ENCODE measurements at places on chromosomes 1 and 21.

GRCh38 chr1:76122271-76122670, 47.7 kb downstream of the ST6GALNAC3 start:
- DNase-seq, result no peak

GRCh38 chr1:36918604-36919003, 115.7 kb downstream of the GRIK3 start:
- DNase-seq, result no peak

GRCh38 chr1:40634901-40635655, 30.4 kb downstream of the RIMS3 start:
- no peak for DNase-seq

DNA sequence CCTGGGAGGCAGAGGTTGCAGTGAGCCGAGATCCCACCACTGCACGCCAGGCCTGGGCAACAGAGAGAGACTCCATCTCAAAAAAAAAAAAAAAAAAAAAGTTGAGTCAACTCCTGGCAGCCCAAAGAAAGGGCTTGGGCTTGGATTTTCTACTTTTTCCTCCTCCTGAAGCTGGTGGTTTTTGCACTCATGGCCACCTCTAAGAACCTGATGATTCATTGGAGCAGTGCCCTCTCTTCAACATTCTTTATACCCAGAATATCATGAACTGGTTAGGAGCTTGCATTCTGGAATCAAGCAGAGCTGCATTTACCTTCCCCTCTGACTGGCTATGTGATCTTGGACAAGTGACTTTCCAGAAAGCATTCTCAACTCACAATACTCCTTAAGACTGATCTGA, 3.5 kb upstream of the ACTA1 start:
- no peak for DNase-seq

DNA sequence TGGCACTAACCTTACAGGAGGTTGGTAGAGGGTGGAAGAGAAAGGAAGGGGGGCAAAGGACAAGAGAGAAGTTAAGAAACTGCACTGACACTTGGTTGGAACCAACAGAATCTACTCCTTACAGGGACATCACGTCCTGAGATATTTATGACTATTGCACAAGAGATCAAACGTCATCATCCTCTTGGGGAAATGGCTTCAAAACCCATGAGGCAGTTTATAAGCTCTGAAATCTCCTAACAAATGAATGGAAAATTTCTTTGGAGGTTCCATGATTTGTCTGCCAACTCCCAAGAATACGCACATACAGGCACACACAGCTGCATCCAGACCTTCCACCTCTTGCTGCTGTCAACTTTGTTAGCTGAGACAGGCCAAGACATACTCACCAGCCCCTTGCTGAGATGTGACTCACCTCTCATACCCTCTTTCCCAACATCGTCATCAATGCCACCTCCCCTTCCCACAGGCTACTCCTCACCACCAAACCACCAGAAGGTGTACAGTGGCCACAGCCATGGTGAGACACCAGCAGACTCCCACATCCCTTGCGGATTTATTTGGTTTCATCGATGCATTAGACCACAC, 135.5 kb downstream of the SETD4 start:
- DNase-seq, result no peak

- DNase-seq, result no peak
Measured at GRCh38 chr1:3992103-3992556, 92.1 kb upstream of the C1orf174 start.

- DNase-seq, result no peak
Measured at GRCh38 chr1:200448034-200448762, 38.4 kb upstream of the ZNF281 start.

- DNase-seq, result no peak
Measured at GRCh38 chr1:45998020-45998617, 134.3 kb downstream of the PIK3R3 start.

- no peak for DNase-seq
Measured at GRCh38 chr1:178684111-178684510, 40.9 kb upstream of the RALGPS2 start.

All from activated T-cell treated with anti-CD3 and anti-CD28 coated beads, Interleukin-2, amount 50 U/mL, for 1 hour (primary cell).